GM23338 (cell line): ENCODE measurements at places on chromosomes 2 and 18.

- no peak for DNase-seq
These were observed 192.0 kb downstream of the ALK start for GRCh38 chr2:29729401-29729800.

DNA sequence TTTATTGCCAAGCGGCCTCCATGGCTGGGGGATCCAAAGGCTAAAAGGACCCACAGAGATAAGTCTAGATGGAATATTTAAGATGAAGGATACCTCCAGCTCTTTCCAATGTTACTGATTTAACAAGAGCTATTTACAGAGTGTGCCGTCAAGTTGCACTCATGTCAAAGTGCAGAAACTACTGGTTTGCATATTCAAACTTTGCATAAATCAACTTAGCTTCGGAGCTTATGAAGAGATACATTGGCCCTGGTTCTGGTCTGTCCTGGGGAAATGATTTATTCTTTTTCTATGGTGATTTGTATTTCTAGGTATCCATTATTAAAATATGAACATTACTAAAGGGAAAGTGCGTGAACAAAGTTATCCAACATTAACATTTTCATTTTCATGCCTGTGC, 14.4 kb upstream of the MYO5B start:
- DNase-seq = no peak

DNA sequence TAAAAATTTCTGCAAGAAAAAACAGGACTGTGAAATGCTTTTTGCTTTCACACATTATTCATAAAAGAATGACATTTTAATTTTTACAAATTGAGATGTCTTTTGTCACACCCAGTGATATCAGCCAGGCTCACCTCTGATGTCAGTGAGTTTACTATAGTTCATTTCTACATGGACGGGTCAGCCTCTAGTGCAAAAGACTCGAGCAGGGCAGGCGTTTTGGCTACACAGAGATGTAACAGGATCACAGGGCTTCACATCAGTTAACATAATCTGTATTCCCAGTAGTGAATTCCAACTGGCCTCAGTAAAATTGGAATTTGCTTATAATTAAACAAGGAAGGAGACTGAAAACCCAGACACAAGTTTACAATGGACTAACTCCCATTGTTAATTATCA, 275.6 kb upstream of the ZSWIM2 start:
- no peak for DNase-seq

GRCh38 chr2:53751728-53752127, 15.9 kb upstream of the CHAC2 start:
- no peak for DNase-seq
